Hippocampal formation (tissue), 2 donors: ENCODE measurements at places on chromosomes 3 and 15.

GRCh38 chr15:66707310-66708082 is 5.5 kb downstream of the SMAD6 start:
- DNase-seq = no peak

- no peak for DNase-seq
Observed at GRCh38 chr15:99999282-100000070, 266.2 kb upstream of the LYSMD4 start.

- DNase-seq = no peak
Observed at GRCh38 chr3:130276203-130276803, 69.2 kb upstream of the COL6A5 start.

DNA sequence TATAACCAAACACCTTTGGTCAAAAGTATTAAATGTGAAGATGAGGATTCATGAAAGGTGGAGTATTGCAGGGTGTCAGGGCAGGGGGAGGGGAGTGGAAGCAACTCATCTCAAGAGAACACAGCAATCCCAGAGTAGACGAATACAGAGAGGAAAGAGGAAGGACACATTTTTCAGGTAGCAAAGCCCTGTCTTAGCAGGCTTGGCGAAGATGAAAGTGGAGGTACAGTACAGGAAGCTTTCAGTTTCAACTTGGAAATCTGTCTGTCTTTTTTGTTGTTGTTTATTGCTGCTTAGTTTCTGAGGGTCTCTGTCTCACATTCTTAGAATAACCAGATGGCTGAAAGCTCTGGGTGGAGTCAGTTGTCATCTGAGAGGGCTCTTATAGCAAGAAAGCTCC is 80.8 kb upstream of the GPR149 start:
- no peak for DNase-seq

DNA sequence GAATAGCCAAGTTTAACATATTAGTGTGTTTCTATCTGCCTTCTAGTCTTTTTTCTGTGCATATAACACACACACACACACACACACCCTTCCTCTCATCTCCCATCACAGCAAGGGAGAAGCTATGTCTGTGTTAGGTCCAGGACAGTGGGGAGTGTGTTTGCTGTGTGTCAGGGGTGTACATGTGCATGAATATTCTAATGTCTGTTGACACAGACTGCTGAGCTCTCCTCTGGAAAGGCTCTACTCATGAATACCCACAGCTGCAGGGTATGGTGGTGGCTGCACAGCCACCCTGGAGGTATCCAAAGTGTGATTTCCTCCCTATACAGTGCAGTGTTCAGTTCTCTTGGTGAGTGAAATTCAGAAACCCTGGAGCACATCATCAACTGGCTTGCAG is 42.9 kb downstream of the ARNT2 start:
- no peak for DNase-seq

DNA sequence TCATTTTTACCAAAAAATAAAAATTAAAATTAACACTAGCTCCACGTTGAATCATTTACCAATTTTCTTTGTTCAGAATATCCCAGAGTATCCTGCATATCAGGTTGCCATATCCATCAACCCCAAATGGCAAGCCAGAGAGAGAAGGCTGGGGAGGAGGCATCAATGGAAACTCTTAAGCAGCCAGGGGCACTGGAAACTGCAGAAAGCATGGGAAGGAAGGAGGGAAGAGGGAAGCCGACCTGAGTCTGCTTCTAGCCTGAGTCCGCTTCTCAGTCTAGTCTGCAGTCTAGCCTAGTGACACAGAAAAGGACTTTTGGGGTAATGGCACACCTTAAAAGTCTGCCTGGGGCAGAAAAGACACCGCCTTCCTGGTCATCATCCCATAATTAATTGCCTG is 1.6 kb upstream of the MTHFS start:
- DNase-seq = no peak

GRCh38 chr3:36480911-36481648 is 100.8 kb downstream of the STAC start:
- no peak for DNase-seq

GRCh38 chr3:46209746-46210470 is 1.8 kb upstream of the CCR1 start:
- DNase-seq = no peak

GRCh38 chr15:29125382-29126207 is 144.0 kb downstream of the NSMCE3 start:
- DNase-seq = no peak

- no peak for DNase-seq
Observed at GRCh38 chr3:148903022-148903442, 37.9 kb downstream of the CPA3 start.

DNA sequence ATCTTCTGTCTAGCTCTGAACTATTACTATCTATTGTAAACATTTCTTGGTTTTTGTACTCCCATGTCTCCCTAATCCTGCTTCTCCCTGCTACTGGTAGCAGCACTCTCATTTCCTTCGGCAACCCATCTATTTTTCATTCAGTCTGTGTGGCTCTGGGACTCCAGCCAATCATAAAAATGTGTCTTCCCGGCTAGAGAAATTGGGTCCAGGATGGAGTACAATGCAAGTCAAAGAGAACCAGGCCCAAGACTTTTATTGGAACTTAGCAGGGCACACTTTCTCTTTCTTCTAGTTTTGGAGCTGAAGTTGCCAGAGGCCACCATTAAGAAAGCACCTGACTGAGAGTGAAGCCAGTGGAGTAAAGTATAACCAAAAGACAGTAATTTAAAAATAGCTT is 22.8 kb upstream of the ARHGEF26 start:
- DNase-seq = no peak

GRCh38 chr3:77279276-77279675 is 239.4 kb downstream of the ROBO2 start:
- no peak for DNase-seq

GRCh38 chr15:57570994-57571393 is 20.7 kb upstream of the MYZAP start:
- DNase-seq = no peak

DNA sequence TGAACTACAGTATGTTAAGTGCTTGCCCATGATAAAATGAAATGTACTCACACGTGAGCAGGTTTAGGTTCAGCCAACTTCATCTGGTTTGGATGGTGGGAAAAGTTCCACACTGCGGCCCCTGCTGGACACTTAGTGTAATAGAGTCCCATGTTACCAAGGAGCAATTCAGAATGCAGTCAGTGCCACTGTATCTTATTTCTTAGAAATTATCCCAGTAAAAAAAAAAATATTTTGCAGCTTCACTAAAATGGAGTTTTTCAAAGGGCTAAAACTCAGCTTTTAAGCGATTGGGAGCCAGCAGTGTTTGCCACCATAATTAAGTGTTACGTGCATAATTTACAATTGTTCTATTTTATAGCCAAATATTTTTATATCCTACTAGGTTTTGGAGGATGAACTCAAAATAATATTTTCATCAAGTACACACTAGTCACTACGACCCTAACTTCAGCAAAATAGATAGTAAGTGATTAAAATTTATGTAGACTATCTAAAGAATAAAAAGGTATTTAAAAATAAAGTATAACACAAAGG is 371.7 kb upstream of the GBE1 start:
- peak; percentile 35 for DNase-seq

- no peak for DNase-seq
Observed at GRCh38 chr15:64775551-64776401, at the start of gene RBPMS2. RBPMS2 (minus strand) TSS chr15:64775589; CDS start chr15:64775319, 270 bp downstream.

GRCh38 chr3:170761103-170761502 is 108.9 kb downstream of the RPL22L1 start:
- no peak for DNase-seq

- no peak for DNase-seq
Observed at GRCh38 chr3:55288657-55289056, 198.4 kb downstream of the WNT5A start.

DNA sequence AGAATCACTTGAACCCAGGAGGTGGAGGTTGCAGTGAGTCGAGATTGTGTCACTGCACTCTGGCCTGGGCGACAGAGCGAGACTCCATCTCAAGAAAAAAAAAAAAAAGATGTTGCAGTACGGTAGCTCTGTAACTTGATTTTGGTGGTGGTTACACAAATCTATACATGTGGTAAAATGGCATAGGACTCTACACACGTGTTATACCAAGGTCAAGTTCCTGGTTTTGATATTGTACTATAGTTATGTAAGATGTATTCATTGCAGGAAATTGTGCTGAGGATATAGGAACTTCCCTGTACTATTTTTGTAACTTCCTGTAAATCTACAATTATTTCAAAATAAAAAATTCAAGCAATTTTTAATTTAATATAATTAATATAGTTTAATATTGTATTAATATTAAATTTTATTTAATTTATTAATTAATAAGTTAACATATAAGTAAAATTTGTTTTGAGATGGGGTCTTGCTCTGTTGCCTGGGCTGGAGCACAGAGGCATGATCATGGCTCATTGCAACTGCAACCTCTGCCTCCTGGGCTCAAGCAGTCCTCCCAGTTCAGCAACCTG is 9.9 kb downstream of the MYD88 start:
- no peak for DNase-seq

DNA sequence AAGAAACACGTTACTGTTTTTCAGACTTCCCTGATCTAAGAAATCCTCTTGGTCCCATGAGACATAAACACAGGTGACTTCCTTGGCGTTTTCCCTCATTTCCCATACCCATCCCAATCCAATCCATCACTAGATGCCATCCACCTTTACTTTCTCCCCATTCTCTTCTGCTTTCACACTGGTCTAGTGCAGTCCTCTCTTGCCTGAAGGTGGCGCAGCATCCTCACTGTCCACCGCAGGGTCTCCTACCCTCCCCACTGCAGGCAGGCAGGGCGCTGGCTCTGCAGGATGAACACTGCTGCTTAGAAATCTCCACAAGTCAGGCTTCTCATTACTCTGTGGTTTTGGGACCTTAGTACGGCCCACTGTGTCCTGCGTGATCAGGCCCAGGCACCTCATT is 58.2 kb downstream of the RAB7A start:
- peak; percentile 62 for DNase-seq

- no peak for DNase-seq
Observed at GRCh38 chr3:46469680-46470357, 5.1 kb upstream of the LTF start.

GRCh38 chr15:94857466-94857865 is 626.1 kb downstream of the MCTP2 start:
- DNase-seq = no peak

- no peak for DNase-seq
Observed at GRCh38 chr3:55423782-55424181, 63.3 kb downstream of the WNT5A start.

DNA sequence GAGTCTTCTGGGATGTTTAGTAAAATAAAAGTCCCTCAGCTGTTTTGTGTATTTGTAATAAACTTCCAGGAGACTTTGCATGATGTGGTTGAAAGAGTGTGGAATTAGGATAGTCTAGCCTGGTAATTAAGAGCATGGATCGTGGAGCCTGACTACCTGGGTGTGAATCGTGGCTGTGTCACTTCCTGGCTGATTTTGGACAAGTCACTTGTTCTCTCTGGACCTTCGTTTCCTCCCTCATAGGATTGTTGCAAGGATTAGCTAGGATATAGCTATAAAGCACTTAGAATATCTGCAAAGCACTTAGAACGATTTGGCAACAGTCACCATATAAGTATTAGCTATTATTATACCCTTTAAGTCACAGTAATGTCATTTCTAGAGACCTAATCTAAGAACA is 40.2 kb downstream of the SLMAP start:
- no peak for DNase-seq

GRCh38 chr3:53773611-53774368 is 72.4 kb downstream of the CHDH start:
- DNase-seq = no peak

DNA sequence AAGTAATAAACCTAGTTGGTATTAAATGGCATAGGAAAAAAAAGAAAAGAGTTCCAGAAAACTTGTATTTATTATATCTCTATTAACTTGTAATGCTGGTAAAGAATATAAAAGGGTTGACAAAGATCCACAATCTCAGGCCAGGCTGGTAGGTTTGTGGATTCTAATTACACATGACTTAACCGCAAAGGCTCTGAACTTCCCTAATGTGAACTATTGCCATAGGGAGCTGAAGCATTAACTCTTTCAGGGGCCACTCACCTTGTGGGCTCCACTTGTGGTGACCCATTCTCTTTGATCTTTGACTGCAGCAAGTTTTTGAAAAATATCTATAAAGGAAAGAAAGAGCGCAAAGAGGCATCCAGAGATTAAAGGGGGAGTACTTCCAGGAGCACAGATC is 58.5 kb downstream of the NEK10 start:
- no peak for DNase-seq
